Activated CD4-positive, alpha-beta T cell treated with anti-CD3 and anti-CD28 coated beads for 36 hours (primary cell): ENCODE measurements at places on chromosomes 2 and 18.

DNA sequence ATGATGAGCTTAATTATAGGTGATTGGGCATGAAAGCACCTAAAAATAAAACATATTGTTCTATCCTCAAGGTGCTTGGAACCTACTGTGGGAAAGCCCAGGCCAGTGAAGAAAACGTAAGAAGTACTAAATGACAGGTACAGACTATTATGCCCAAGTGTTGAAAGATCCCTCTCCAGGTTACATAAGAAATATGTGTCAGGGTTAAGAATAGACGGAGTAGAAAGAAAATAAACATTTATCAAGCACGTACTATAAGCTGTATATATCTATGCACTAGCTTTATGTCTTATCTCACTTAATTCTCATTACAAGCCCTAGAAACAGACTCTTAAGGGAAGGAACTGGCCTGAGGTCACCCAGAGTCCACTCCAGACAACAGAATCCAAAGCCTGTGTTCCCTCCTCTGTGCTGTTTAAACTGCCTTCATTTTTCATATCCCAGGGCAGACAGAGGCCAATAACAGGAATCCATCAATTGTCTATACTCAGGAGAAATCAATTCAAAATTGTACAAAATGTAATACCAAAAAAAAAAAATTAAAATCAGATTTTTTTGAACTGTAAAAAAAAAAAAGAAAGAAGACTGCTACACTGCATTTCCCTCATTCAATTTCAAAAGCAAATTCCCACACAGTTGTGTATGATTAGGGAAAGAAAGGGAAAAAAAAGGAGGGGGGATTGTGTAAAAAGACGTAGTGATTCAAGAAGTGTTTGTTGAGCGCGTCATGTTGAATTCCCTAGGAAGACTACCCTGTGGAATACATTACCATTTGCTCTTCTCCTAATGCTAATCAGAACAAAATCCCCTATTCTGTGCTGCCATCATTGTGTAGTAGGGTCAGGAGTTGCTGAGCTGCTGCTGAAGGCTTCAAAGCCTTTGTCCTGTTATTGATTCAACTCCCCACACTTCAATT, 156.3 kb downstream of the IRS1 start:
- no peak for DNase-seq

- DNase-seq: no peak
Measured at GRCh38 chr18:45198526-45198925, 416.8 kb upstream of the SLC14A2 start.

DNA sequence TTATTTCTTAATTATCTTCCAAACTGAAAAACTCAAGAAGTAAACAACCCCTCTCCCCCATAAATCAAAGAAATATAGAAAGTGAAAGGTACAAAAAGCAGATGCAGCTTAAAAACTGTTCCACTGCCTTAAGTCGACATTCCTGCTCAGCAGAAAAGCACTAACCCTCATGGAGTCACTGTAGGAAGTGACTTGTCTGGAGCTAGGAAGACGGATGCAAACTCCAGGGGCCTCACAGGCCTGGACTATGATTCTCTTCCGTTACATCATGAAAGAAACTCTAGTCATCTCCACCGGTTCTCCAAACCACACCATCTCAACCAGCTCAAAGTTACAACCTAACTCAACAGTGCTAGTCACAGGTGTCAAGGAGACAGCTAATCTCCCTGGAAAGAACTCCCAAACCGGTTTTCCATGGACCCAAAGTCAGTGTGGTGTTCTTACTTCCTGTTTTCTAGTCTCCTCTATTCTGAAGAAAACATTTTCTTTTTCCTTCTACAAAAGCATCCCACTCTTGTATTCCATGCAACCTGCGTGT, 128.4 kb downstream of the PIEZO2 start:
- DNase-seq: no peak

DNA sequence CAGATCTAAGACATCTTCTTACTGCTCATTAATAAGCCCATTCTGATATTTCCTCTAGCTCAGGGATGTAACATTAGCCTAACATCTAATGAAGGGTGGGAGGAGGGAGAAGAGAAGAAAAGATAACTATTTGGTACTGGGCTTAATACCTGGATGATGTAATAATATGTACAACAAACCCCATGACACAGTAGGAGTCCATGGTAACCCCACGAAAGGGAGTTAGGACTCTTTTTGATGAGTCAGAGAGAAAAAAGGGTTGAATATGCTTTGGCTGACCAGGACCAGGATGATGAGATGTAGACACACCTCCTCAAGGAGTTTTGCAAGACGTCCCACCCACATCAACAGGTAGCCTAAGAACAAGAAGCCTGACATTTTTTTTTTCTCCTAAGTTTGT, 34.4 kb upstream of the DLX2 start:
- no peak for DNase-seq

GRCh38 chr2:176138923-176139660, 9.6 kb downstream of the HOXD8 start:
- no peak for DNase-seq

DNA sequence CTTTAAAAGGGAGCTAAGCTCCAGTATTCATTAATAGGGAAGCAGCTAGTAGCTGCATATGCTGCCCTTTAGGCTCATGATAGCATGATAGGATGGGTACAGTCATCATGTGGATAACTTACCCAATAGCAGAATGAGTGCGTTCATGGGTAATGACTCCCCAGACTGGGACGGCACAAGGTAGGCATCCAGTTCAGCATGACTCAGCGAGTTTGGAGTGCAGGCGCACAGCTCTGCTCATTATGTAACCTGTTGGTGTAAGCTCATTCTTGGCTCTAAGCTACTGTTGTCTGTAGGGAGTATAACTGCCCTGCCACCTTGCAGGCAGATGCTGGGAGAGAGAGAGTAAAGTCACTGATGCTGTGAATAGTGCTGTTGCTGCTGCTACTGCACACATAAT, 209.2 kb upstream of the SYT4 start:
- peak; percentile 8 for DNase-seq

- no peak for DNase-seq
Measured at GRCh38 chr2:68152681-68153347, 4.9 kb upstream of the PNO1 start.

DNA sequence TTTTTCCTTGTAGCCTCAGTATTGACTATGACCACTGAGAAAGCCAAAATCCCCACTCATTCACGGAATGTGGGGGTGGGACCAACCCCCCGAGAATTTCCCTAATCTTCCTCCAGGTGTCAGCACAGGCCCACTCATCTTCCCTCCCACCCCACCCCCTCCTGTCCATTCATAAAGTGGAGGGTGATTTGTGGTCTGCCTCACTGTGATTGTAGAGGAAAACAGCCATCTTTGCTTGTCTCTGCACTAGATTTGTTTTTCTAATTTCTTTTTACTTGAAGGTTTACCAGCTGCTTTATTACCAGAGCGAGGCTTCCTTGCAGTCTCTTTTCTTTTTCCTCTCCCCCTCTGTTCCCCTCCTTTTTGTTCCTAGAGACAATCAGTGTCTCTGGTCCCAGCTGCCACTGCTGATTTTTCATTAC, 171.8 kb downstream of the ICOS start:
- peak; percentile 74 for DNase-seq

DNA sequence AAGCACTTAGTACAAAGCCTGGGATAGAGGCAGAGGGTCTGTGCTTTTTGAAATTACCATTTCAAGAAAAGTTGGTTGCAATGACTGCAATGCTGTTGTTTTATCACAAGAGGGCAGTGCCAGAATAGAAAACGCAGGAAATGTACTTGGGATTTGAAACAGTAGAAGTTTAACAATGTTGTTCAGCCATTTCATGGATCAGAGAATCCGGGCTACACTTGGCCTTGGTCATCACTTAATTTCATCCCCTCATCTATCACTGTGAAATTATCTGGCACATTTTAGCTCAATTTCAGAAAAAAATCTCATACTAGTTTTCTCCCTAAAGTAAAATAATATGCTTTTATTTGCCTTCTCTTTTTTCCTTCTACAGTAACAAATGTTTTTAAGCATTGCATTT, 70.8 kb downstream of the RAPGEF4 start:
- no peak for DNase-seq

DNA sequence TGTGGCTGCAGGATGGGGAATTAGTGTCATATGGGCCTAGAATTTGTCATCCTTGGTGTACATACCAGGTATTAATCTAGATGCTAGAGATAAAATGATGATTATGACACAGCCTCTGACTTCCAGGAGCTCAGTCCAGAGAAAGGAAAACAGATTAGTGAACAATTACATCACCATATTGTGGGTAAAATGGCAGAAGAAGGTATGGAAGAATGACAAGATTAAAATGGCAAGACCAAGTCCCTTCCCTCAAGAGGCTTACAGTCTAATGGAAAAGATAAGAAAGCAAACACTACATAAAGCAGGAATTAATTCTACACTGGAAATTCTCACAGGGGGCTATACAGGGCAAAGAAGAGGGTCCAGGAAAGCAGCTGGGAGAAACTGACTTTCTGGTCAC, 25.9 kb upstream of the TYMS start:
- DNase-seq: no peak

DNA sequence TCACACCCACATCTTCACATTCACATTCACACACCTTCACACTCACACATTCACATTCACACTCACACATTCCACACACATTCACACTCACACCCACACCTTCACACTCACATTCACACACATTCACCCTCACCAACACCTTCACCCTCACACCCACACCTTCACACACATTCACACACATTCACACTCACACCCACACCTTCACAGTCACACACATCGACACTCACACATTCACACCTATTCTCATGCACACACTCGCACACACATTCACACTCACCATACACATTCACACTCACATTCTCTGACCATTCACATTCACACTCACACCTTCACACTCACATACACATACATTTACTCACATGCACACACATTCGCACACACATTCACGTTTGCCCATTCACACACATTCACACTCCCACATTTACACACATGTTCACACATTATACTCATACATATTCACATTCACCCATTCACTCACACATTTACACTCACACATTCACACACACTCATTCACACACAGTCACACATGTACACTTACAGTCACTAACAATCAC, 62.7 kb downstream of the BIN1 start:
- no peak for DNase-seq

- DNase-seq: no peak
Measured at GRCh38 chr2:404581-404980, 116.7 kb upstream of the ALKAL2 start.

GRCh38 chr2:238869-239268, 25.0 kb downstream of the SH3YL1 start:
- no peak for DNase-seq

- peak; percentile 52 for DNase-seq
Measured at GRCh38 chr2:233079953-233080835, 20.1 kb downstream of the INPP5D start.

- DNase-seq: no peak
Measured at GRCh38 chr2:241422350-241422749, 66.3 kb downstream of the FARP2 start.

DNA sequence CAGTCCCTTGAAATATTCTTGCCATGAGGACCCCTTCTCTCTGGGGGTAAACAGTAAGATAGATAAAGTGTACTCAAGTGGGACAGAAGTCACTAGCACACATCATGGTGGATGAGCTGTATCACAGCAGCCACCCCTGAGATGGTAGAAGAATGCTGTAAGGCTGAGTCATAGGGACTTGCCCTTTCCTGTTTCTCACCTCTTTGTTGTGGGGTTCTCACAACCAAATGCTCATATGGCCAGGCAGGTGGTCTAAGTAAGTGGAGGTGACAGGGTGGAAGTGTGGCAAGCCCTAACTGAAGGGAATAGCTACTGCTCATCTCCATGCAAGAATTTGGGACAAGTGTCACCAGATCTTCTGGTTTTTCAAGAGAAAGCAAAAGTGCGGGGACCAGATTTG, 202.7 kb upstream of the SLC14A2 start:
- DNase-seq: no peak

DNA sequence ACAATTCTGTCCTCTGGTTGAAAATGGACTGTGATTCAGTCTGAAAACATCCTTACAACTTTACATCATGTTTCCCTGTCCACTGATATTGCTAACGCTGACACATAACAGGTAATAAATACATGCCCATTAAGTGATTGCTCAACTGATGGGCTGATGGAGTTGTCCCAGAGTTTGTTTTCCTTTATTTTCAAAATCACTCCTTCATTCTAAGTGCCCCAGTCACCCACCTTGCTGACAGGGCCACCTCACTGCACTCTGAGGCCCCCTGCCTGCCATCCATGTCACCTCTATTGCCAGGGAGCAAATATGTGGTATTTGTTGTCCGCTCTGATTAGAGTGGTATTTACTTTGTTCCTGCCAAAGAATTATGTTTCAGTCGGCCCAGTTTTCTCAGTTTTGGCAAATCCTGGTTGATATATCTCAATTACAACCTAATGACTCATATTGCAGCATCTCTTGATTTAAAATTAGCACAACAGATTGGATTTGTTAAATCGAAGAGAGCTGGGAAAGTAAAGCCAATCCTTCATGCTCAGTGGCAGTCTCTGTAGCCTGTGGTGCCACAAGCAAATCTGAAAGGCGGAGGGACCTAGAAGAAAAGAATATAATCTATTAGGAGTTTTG, 105.1 kb downstream of the RDH14 start:
- DNase-seq: no peak

GRCh38 chr18:36624451-36625167, 204.2 kb downstream of the TPGS2 start:
- no peak for DNase-seq

DNA sequence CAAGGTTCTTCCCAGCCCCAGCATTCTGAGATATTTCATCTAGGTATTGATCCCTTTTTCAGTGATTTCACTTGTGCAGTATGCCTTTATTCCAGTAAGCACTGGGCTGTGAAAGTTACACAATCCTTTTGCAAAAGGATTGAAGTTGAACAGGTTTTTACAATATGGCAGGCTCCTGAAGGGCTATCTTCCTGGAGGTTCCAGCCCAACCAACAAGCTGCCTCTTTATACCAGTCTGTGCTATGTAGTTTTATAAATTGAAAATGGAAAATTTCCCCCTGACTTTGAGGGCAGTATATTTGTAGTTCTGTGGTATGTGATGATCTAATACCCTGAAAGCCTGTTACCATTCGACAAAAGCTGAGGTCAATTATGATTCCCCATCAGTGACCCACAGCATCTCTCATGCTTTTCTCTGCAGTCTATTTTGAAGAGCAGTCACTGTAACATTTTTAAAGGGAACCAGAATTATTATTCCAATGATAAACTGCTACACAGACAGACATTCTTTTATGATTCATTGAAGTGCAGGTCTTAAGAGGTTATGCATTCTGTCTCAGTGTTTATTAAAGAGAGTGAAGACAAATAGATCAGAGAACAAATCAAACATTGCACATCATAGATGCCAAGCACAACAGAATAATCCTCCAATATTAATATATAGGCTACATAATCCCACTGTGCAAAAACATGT, 35.2 kb upstream of the STPG4 start:
- DNase-seq: no peak

DNA sequence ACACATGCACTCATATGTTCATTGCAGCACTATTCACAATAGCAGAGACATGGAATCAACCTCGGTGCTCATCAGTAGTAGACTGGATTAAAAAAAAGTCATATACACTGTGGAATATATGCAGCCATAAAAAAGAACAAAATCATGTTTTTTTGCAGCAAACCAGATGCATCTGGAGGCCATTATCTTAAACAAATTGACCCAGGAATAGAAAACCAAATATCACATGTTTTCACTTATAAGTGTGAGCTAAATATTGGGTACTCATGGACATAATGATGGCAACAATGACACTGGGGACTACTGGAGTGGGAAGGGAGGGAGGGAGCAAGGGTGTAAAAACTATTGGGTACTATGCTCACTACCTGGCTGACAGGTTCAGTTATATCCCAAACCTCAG, 792.6 kb downstream of the EPHA4 start:
- no peak for DNase-seq

GRCh38 chr2:236702657-236703372, 133.2 kb downstream of the ACKR3 start:
- DNase-seq: no peak
